ENCODE measurements at places on chromosomes 4 and X.

- no peak for DNase-seq
These were observed 74.0 kb upstream of the KLF3 start for GRCh38 chr4:38590046-38590445.

- no peak for DNase-seq
These were observed 272.8 kb upstream of the CPEB2 start for GRCh38 chr4:14729282-14730000.

- peak; percentile 95 for DNase-seq
These were observed 17.2 kb upstream of the SCRG1 start for GRCh38 chr4:173415885-173416653.

GRCh38 chr4:2069986-2070385 is 10.9 kb downstream of the NAT8L start:
- no peak for DNase-seq

- DNase-seq, result no peak
These were observed 22.2 kb downstream of the SMPX start for GRCh38 chrX:21735768-21736127.

DNA sequence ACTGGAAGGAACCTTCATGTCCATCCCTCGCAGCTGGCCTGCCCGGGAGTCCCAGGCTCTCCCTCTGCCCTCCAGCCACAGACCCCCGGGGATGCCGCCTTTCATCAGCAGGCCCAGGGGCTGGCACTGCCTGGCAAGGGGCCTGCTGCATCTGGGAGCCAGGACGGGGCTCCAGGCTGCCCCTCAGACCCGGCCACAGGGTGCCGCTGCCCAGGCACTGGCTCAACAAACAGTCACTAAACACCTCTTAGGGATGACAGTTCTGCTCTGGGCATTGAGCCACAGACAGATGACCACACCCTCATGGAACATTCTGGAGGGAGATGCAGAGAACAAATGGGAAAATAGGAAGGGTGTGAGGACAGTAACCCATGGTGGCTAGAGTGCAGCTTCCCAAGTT is 109.3 kb downstream of the HMX1 start:
- DNase-seq, result no peak

DNA sequence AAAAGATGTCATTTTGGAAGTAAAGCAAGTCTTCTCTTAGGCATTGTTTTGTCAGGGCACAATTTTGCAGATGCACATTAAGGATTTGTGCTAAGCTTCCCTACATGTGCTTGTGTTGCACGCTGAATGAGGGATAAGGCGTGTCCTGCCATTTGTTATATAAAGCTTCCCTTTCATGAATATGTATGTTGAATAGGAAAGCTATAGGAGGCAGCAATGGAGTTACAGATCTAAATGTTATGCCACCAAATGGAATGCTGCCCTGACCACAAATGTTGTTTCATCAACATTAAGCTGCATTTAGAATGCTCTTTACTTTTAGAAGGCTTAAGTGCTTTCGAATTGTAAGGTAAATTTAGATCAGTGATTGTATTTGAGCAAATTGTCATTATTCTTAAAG is 20.9 kb downstream of the SGMS2 start:
- no peak for DNase-seq
